ENCODE measurements at places on chromosomes 3 and 15.

DNA sequence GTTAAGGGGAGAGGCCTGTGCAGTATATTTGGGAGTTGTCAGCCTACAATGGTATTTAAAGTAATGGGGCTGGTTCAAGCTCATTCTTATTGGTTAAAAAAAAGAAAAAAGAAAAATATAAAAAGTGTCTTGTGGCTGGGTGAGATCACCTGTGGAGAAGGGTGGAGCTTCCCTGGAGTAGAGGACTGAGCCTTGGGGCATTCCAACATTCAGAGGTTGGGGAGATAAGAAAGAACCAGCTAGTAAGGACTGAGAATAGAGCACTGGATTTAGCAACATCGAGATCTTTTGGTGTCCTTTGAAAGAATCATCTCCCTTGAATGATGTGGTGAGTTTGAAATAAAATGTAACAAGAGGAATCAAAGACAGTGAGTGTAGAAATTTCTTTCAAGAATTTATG is 5.2 kb downstream of the SLC49A4 start:
- no peak for DNase-seq

DNA sequence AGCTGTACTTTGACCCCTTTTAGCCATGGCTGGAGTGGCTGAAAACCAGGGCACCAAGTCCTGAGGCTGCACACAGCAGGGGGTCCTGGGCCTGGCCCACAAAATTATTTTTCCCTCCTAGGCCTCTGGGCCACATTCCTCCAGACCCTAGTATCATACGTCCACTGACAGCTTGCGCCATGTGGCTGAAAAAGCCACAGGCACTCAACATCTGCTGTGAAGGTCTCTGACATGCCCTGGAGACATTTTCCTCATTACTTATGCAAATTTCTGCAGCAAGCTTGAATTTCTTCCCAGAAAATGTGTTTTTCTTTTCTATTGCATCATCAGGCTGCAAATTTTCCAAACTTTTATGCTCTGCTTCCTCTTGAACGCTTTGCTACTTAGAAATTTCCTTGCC is 239.0 kb downstream of the SQOR start:
- DNase-seq = no peak

- DNase-seq = peak; percentile 68
These were observed 173.3 kb downstream of the PDZRN3 start for GRCh38 chr3:73451301-73451944.

DNA sequence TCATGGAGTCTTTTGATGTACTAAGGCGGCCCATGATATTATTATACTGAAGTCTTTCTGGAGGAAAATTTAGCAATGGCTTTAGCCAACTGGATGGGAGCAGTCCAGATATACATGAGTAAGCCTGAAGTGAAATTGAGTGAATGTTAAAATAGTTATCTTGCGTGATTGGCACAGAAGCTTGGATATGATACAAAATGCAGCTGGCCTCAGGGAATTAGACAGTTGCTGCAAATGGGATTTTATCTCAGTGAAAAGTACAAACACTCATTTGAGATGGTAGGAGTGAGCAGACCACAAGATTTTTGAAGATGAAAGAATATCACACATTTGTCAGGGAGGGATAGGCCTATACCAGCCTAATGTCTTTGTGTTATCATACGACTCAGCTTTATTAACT is 8.9 kb downstream of the LMOD3 start:
- DNase-seq = no peak

DNA sequence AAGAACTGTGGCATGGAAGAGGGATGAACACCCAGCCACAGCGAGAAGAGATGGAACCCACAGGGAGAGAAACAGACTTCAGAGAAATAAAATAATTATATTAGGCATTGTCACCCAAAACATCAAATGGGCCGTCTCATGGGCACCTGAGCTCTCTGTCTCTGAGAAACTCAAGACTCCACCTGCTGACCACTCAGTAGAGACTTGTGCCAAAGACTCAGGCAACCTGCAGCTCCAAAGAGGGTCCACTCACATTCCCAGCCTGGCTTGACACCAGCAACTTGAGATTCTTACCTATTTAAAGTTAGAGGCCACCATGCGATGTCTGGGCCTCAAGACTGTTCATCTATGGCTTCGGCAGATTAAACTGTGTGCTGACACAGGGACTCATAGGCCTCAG is 12.0 kb downstream of the SEMA5B start:
- DNase-seq = no peak

DNA sequence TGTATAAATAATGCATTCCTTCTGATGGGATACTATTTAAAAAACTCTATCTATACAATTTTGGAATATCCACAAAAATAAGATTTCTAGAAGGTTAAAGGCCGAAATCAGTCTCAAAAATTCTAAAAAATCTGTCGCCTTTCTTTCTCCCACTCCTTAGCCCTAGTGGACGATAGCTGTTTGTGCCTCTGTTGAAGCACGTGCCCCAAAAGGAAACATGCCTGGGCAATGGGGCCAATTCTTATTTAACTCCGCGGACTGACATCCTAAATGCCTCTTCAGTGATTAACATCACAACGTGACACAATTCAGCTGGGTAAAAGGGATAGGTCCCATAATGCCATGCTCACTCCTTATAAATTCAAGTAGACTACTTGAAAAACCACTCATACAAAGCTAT is 65.1 kb downstream of the GAP43 start:
- no peak for DNase-seq

DNA sequence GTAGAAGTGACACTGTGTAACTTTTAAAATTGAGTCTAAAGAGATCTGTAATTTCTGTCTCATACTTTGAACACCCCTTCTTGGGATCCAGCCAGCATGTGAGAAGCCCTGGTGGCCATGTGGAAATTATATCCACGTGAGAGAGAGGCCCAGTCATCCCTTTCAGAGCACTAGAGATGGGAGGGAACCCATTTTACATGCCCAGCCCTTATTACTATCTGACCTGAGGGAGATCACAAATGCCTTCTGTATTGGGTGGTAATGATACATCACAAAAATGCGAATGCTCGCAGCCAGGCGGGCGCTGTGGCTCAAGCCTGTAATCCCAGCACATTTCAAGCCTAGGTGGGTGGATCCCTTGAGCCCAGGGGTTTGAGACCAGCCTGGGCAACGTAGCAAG is 27.3 kb upstream of the TRAK1 start:
- DNase-seq = no peak

DNA sequence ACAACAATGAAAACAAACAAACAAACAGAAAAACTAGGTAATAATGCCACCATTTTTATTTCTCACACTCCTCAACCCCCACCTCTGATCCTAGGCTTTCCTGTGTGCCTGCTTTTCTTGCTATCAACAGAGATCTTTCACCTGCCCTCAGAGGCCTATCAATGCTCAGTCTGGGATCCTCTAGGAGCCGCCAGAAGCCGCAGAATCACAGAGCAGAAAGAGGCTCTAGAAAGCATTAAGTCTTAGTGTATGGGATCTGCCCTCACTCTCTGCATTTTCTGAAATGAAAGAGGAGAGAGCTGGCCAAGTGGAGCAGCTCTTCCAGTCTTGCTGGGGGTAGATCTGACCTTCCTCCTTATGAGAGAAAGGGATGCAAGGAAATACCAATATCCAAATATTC is 306.8 kb downstream of the TUSC7 start:
- no peak for DNase-seq

- no peak for DNase-seq
These were observed 67.2 kb upstream of the TP63 start for GRCh38 chr3:189563853-189564563.

DNA sequence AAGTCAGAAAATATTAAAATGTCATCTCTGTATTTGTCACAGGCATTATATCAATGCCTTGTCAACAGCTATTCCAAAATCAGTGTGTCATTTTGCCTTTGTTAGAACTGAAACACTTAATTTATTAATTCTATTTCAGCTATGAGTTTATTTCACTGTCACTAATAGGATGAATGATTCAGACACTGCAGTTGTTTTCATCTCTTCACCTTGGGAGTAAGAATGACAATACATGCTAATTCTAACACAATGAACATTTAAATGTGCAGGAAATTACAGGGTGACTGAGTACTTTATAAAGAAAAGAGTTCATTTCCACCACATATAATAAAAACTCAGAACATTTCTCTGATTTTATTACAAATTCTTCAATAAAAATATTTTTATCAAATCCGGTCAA is 109.7 kb downstream of the P2RY1 start:
- DNase-seq = no peak

- DNase-seq = no peak
These were observed at the start of gene PARP15 for GRCh38 chr3:122577409-122578031. Gene PARP15, plus strand, starts transcription at chr3:122577650. Its CDS starts 18 bp downstream, at chr3:122577668.

- DNase-seq = no peak
These were observed 31.4 kb downstream of the SEMA7A start for GRCh38 chr15:74402337-74402841.

DNA sequence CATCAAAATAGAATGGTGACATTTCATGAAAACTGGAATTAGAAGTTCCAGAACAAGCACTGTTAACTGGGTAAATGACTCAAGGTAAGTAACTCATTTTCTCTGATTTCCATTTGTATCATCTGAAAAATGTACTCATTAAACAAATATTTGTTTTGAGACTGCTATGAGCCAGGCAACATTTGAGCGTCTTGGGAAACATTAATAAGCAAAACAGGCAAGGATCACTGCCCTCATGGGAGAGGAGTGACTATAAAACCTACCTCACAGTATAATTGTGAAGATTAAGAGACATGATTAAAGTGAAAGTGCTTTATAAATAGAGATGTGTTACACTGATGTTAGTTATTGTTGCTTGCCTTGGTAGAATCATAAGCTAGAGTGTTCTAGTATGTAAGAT is 711.8 kb upstream of the UBE2E2 start:
- DNase-seq = no peak

DNA sequence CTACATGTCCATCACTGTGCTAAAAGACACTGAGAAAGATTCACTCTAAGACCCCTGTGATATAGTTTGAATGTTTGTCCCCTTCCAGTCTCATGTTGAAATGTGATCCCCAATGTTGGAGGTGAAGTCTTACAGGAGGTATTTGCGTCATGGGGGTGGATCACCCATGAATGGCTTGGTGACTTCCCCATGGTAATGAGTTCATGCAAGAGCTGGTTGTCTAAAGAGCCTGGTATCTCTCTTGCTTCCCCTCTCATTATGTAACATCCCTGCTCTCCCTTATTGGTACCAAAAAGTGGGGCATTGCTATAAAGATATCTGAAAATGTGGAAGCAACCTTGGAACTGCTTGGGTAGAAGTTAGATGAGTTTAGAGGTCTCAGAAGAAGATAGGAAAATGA is 32.2 kb upstream of the FAM174B start:
- DNase-seq = no peak

DNA sequence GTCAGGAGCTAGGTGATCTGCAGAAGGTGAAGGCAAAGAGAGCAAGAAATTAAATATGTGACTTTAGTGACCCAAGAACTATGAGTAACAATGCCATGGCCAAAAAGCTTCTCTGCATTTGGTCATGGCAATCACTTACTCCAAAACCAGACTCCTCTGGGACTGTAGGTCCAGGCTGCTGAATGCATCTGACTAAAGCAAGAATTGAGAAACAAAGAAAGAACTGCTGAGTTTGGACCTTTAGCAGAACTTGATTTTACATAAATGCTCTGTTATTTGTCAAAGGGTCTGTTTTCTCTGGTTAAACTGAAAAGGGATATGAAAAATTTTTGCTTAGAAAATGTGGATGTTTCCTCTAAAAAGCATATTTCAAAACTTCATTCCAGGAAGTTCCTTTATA is 1102.2 kb downstream of the IGSF11 start:
- no peak for DNase-seq

GRCh38 chr15:45862034-45862433 is 227.2 kb downstream of the SQOR start:
- no peak for DNase-seq

Data from prostate gland (tissue), 2 donors.